ENCODE measurements at places on chromosomes 7 and 10.

DNA sequence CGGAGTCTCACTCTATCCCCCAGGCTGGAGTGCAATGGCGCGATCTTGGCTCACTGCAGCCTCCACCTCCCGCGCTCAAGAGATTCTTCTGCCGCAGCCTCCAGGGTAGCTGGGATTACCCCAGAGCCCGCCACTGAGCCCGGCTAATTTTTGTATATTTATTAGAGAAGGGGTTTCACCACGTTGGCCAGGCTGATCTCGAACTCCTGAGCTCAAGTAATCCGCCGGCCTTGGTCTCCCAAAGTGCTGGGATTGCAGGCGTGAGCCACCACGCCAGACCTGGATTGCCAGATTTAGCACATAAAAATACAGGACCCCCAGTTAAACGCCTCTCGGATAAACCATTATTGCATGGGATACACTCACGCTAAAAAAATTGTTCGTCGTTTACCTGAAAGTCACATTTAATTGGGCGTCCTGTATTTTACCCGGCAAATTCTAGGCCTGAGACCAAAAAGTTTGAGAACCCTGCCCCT is 375 bp upstream of the GATAD1 start:
- no peak for DNase-seq

- no peak for DNase-seq
Measured at GRCh38 chr7:73638911-73639310, 14.6 kb upstream of the MLXIPL start.

DNA sequence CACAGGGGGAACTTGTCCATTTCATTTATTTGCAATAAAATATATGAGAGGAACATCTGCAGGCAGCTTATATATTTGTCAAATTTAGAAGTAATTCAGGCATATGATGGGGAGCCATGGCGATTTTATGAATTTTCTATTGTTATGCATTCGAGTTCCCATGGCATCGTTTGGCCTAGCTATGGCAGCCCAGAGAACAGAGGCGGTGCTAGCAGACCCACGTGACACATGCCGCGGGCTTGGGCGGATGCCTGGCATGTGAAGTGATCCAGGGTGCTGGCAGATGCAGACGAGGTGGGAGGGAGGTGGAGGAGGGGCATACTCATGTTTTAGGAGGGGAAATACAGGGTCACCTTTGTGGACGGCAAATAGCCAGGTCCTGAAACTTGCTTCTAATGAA is 560.0 kb upstream of the GALNT17 start:
- DNase-seq: no peak

DNA sequence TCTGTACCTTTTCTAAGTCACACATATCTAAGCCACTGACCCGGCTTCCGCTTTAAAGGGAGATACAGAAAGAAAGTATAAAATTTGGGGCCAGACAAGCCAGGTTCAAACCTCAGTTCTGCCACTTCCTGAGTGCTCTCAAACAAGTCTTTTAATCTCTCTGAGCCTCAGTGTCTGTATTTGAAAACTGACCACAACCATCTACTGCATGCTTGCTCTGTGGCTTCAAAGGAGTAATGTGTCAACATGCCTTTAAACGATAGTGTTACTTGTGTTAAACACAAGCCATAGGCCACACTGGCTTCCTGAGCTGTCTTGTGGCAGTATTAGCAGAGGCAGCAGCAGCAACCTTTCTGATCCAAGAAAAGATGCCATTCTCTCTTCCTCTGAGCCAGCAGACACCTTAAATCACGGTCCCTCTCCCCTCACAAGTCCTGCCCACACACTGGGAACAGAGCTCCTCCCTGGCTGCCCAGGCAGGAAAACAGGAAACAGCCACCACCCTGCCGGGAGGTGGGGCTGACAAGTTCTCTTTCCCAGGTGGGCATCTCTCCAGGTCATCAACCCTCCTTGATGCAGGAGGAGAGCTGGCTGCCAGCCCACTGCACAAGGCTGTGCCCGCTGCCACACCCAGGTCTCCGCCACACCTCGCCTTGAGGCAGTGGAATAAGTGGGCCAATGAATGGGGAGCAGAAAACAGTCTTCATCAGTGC is 10.7 kb downstream of the HIP1 start:
- DNase-seq: no peak

DNA sequence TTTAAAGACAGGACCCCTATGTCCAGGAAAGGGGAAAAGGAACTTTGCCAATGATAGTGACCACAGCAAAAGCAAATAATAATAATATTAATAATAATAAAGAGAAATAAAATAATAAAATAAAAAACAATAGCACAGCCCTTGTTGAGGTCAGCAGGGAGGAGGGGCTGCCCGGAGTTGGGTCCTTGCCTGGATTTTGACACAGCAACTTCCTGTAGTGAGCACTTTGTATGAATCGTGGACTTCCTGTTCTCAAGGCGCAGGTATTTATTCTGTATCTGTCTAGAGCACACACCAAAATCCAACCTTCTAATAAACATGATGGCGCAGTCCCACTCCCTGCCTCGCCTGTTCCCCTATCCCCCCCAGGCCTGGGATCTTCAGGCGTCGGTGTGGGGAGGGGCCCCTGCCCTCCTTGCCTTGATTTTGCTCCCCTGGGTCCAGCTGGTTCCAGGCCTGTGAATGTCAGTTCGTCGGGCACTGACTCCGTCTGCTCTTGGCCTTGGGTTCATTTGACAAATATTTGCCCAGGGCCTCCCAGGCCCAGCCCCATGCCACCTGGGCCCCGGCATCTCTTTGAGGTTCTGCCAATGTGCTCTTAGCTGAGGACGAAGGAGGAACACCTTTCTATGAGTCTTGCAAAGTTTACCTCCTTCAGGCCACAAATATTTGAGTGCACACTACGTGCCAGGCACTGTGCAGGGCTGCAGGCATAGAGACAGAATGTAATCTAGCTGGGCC is 13.9 kb downstream of the TRIM8 start:
- no peak for DNase-seq

DNA sequence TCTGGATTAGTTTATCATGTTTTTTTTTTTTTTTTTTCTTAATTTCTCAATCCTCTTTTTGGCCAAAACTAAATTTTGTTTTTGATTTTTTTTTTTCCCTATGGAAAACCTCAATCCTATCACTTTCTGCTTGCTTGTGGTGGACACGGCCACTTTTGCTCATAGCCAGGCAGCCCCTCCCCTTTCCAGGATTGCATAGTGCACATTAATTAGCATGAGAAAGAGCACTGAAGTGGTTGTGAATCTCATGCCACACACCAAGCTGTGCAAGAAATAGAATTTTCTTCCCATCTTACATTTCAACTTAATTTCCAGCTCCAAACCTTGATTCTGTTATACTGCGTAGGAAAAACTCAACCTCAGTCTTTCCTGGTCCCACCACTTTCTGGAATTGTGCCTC is 34.6 kb downstream of the MGAM2 start:
- DNase-seq: no peak

GRCh38 chr10:73848821-73849489 is 25.4 kb downstream of the CAMK2G start:
- no peak for DNase-seq

DNA sequence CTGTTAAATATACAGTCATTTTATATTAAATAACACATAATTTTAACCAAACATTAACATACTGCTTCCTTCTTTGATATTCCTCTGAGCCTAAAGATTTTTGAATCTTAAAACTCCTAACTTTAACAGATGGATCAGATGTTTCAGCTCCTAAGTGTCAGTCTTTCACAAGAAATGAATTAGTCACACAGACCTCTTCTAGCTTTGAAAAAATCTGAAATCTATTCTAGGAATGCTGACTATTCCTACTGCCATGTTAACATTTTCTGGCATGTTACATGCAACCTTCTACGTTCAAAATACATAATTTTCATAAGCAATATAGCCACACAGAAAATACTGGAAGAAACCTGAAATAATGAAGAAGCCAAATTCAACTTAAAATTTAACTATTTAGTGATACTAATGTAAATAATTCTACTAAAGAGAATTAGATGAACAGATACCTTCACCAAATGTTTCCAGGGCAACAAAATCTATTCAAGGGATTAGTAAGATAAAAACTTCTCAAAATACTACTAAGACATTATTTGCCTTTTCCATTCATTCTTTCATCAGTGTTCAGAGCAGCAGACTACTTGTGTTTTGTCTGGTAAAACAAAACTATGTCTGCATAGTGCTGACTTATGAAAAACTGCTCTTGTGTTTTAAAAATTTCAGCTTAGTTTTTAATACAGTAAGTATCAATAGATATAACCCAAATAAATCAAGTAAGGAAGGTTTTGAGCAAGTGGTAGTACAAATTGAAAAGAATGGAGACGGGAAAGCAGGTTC is 9.2 kb downstream of the JMJD1C start:
- DNase-seq: no peak

- no peak for DNase-seq
Measured at GRCh38 chr7:35551321-35552081, 143.4 kb downstream of the HERPUD2 start.

GRCh38 chr10:128812000-128812399 is 655.0 kb upstream of the MGMT start:
- no peak for DNase-seq

- no peak for DNase-seq
Measured at GRCh38 chr7:29892231-29892630, 85.9 kb downstream of the WIPF3 start.

DNA sequence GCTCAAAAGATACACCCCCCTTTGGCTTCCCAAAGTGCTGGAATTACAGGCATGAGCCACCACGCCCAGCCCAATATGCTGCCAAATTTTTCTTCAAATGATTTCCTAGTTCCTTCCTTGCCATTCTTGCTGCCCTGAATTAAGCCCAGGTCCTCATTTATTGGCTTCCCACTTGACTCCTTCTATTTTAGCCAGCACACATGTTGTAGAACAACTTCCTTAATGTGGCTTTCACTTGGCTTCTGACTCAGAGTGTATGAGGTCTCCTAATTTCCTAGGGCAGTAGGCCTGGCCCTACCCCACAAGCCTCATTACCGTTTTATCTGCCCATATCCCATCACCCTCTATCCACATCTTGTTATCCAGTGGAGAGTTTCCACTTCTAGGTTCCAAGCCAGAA is 21.8 kb upstream of the HIPK2 start:
- DNase-seq: no peak

DNA sequence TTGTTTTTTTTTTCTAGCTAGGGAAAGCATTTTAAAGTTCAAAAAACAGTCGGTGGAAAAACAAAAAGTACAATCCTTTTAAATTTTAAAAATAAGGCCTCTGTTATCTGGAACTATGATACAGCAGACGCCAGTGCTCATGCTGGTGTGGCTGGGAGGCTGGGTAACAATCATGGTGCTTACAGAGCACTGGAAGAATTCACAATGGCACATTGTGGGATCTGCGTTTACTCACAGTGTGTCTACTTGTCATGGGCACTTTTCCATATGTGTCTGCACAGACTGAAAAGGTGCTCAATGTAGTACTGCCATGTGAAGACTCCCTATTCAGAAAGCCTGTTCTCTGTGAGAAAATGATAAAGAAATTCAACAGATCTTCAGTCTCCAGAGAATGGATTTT is 278.2 kb upstream of the IMMP2L start:
- no peak for DNase-seq

GRCh38 chr7:149466364-149466763 is 5.5 kb upstream of the ZNF777 start:
- DNase-seq: no peak

DNA sequence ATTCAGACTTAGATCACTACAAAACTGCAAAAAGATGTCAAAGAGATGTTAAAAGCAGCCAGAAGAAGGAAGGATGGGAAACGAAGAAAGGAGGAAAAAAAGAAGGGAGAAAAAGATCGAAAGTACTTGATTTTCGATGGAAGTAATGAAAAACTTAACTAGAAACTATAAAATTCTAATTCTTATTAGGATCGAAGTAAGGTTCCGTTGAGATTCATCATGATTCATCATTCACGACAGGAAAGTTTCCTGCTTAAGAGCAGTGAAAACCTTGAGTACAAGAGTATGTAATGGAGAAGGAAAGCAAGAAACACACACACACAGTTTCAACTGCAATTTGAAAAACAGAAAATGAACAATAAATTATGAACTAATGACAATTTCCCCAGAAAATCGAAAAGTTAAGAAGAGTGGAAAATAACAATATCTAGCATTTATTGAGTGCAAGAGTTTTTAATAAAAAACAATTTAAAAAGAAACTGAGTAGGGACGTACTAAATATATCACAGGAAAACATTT is 1.1 kb upstream of the ING3 start:
- DNase-seq: no peak

GRCh38 chr10:101162677-101163076 is 31.6 kb downstream of the TLX1 start:
- DNase-seq: no peak

- DNase-seq: no peak
Measured at GRCh38 chr7:29970158-29970557, 19.4 kb downstream of the SCRN1 start.

- no peak for DNase-seq
Measured at GRCh38 chr7:143295870-143296269, 7.7 kb downstream of the CASP2 start.

DNA sequence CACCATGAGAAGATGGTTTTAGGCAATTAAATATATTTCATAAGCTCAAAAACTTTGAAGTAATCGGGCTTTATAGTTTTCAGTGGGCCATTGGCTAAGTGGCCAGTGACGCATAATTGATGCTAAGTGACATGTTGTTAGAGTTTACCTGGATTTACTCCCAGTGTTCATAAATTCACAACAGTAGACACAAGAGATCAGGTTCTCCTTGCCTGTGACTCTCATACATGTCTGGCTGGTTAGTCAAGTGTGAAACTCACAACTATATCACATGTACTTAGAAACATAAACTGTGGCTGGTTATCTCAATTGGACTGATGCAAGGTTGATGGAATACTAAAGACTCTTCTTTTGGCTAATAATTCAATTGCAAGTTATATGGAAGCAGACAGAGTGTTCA is 26.2 kb downstream of the ASB15 start:
- DNase-seq: no peak

DNA sequence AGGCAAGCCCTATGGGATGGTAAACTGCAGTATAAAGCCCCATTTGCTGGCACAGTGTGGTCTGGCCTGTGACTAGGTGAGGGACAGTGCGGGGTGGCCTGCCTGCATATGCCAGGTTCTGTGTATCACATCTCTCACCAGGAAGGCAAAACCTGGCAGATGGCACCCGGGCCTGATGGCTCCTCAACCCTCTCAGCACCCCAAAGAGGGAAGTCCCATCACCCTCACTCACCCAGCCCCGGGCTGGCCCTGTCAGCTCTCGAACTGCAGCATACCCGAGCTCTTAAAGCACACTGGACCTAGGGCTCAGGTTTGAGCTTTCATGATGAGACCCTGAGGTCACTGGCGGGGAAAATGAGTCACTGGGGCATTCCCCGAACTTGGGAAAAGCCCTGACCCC is 130.5 kb downstream of the LHPP start:
- no peak for DNase-seq

GRCh38 chr10:109862738-109863137 is 60.6 kb downstream of the XPNPEP1 start:
- no peak for DNase-seq

DNA sequence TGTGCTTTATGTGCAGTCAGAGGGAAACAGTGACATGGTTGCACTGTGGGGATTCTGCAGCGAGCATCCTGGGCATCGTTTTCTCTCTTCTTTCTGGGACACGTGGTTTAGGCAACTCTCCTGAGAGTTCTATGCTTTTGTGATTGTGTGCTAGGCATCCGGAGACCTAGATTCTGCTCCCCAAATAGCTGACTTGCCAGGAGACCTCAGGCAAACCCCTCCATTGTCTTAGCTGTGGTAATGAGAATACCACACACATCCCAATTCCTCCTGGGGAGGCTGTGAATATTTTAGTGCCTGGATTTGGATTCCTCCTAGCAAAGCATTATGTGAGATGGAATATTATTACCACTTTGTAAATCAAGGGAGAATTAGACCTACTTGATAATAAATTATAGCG is 611.9 kb upstream of the C7orf33 start:
- DNase-seq: no peak
